ENCODE measurements at places on chromosomes 12 and 14.

GRCh38 chr14:75542588-75543091 lies 20.4 kb downstream of the BATF start:
- DNase-seq, result no peak

GRCh38 chr12:127822809-127823411 lies 444.1 kb upstream of the TMEM132C start:
- no peak for DNase-seq

GRCh38 chr12:24177889-24178288 lies 228.4 kb upstream of the SOX5 start:
- DNase-seq, result no peak

- peak; percentile 50 for DNase-seq
Observed at GRCh38 chr14:92503756-92504491, 9.7 kb upstream of the RIN3 start.

- DNase-seq, result peak; percentile 74
Observed at GRCh38 chr14:68888025-68888850, 90.9 kb downstream of the ACTN1 start.

GRCh38 chr12:118310320-118310719 lies 62.4 kb downstream of the TAOK3 start:
- no peak for DNase-seq

DNA sequence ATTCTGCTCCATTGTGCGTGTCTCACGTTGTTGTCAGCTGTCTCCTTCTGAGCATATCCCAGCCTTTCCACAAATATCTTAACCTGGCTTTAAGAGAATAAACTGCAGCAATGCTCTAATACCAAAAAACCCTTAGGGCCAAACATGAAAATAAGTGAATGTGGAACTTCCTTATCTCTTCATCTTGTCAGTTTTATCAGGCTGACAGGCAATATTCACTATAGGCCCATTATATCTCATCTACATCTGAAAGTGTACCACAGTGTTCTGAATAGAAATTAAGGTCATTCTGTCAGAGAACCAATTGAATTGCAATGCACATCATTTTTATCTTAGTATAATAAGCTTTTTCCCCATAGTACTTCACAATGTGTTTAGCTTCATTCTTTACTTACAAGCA lies 933.1 kb upstream of the FBXO33 start:
- no peak for DNase-seq

- DNase-seq, result no peak
Observed at GRCh38 chr12:9034095-9034494, 44.7 kb downstream of the KLRG1 start.

- DNase-seq, result no peak
Observed at GRCh38 chr14:61491876-61492434, 170.6 kb downstream of the PRKCH start.

GRCh38 chr14:51682411-51682810 lies 30.7 kb downstream of the FRMD6 start:
- no peak for DNase-seq

GRCh38 chr12:4435537-4435936 lies 10.1 kb downstream of the FGF6 start:
- DNase-seq, result peak; percentile 33

DNA sequence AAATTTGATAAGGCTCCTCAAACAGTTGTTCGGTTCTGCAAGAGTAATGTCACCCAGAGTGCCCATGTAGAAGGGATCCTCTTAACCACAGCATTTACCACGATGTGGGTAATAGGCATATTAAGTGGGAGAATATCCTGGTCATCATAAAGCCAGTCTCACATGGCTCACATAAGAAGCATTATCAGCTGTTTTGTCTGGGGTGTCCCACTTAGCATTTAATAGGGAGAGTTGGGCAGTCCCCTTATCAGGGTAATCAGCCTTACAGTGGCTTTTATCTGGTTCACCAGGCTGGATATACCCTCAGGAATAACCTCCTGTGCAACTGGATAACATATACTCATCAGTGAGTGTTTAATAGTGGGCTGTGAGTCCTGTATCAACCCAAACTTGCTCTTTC lies 12.9 kb upstream of the TMEM263 start:
- DNase-seq, result no peak

GRCh38 chr12:108856170-108856427 lies 1.3 kb downstream of the SSH1 start:
- no peak for DNase-seq

- no peak for DNase-seq
Observed at GRCh38 chr14:104752423-104752734, 568 bp upstream of the SIVA1 start.

DNA sequence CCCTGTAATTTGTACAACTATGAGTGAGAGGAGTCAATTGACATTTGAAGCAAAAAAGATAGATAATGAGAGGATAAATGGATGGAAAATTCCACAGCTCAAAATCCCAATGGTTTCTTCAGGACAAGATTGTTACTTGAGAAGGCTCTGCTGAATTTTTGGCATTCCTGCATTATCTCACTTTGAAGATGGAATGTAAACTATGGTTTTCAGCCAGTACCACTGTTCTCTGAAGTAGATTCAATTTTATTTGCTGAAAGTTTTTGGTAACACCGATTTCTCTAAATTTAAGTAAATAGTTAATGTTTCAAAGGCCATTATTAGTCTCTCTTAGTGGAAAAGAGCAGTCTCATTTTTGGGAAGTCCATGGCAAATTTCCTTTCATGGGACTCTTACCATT lies 121.9 kb upstream of the SLC38A2 start:
- DNase-seq, result no peak

DNA sequence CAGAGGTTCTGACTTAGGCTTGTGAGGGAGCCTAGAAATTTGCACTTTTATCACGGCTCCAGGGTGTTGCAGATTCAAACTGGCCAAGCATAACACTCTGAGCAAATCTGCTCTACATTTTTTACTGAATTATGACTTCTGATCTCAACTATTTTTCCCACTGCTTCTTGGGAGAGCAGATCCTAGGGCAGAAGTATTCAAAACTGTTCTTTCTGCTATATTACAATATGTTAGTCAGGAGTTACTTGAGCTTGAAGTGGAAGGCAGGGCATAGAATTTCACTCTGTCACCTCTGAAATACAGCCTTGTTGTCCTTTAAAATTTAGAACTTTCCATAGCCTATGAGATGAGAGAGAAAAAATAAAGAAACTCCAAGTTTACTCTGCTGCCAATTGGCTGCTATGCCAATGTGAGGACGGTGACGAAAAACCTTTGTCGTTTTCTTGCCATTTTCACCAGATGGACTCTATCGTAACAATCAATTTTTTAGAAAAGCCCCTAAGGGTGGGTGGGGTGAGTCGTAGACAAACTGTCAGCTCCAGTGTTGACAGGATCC lies 16.4 kb upstream of the KERA start:
- no peak for DNase-seq

- DNase-seq, result no peak
Observed at GRCh38 chr12:11758087-11758486, 108.6 kb downstream of the ETV6 start.

- DNase-seq, result no peak
Observed at GRCh38 chr12:47941871-47942613, 21.4 kb upstream of the TMEM106C start.

DNA sequence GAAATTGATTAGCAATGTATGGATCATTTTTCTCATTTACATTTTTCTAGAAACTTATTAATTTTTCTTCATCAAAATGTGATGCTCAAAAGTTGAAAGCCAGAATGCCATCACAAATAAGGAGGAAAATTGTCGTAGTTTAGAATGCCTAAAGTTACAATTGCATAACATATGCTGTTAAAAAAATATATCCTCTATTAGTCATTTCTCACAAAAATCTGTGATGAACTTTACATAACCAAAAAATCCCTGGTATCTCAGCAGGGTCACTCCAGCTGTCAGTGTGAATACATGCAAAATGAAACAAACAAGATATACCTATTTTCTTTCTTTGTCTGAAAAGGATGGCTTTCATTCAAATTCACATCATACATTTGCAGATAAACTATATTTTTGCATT lies 358.9 kb downstream of the PAWR start:
- DNase-seq, result no peak

GRCh38 chr12:59374783-59375182 lies 221.0 kb upstream of the SLC16A7 start:
- DNase-seq, result no peak

DNA sequence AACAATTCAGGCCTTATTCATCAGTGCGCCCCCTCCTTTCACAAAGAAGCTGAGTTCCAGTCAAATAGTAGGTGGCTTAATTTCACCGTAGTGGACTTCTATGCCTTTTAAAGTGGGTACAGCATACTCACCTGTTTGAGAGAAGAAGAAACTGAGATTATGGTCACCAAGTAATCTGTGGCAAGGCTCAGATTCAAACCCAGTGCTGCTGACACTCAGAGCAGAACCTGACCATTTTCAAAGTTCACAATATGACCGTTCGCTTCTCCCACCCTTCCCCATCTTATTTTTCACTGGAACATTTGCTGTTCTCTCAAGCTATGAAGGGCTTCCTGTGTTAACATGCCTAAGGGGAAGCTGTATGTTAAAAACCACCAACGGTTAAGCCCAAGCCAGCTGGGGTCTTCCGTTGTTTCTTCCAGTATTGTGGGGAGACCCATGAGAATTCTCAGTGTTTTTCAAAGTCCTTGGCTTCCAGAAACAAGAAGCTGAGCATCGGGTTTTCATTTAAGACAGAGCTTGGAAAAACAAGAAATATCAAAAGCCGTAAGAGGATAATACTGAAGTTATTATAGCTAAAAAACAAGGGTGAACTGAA lies 6.1 kb upstream of the PSMA6 start:
- DNase-seq, result no peak

DNA sequence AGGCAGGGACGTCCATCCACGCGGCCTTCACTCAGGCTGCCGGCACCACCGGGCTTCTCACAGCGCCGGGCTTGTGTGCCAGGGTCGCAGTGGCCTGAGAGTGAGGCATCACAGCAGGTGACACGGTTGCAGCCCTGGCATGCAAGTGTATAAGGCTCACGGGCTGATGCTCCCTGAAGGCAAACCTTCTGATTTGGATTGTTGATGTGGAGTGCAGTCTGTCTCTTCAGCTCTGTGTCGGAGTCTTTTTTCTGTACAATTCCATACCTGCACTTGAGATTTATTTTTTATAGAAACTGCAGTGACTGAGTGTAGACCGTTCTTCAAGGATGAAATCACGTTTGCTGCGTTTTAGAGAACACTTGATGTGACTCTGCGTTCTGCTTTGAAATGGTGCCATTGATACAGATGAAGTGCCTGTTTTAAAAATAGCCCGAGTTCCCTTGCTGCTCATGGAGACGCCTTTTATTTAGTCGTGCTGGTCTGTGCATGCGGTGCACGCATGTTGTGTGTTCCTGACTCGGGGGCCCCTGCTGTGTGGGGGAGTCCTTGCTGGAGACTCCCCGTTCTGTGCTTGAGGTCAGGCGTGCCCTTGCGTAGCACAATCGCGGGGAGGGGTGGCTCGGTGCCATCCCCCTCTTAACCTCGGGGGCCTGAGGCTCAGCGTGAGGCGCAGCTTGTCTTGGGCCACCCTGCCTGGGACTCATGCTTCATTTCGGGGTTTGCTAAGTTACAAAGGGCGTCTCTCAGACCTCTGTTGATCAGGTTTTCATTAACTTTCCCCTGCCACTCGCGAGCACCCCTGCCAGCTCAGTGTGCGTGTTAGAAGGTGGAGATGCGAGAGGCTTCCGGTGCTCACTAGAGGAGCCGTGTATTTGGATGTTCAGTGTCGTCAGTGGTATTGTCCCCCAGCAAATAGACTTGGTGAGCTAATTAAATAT lies 21.6 kb upstream of the AMN start:
- no peak for DNase-seq
